Activated CD4-positive, alpha-beta T cell treated with anti-CD3 and anti-CD28 coated beads, Interleukin-2, Interleukin-6, amounts not matched to agents 100 ng/mL and 50 ng/mL, durations not matched to agents 16 hours and 8 hours (primary cell): ENCODE measurements at places on chromosomes 5 and 9.

GRCh38 chr9:116204252-116204882, 50.8 kb downstream of the PAPPA start:
- no peak for DNase-seq

DNA sequence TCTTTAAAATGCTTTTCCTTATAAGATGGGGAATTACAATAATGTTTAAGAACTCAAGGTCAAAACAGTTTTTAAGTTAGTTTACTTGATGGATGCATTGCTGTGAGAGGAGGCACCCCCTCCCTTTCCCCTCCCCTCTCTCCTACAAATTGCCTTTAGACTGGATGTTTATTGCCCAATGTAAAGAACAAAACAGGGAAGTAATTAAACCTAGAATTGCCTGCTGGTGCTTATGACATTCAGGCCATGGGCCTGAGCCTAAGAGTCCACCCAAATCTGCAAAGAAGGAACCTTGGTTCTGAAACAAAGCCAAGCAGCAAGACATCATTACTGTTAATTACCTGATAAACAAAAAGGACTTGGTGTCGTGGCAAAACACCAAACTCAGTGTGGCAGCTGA, 630.3 kb downstream of the ISL1 start:
- DNase-seq = no peak

DNA sequence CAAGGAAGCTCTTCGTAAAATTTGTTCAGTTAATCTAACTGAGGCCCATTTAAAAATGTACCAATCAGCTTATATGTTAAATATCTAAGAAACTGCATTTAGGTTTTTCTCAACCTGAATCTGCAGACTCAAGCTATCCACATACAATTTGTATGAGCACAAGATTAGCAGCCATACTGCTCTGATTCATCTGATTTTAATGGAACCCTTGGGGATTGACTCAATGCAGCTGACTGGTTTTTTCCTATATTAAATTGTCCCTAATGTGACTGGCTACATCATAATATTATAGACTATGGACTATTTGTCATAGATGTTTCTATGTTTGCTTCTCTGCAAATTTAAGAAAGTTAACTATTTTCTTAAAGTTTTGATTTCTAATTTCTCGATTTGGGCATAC, 451.0 kb upstream of the TUSC1 start:
- DNase-seq = no peak

- no peak for DNase-seq
These were observed 63.8 kb downstream of the FNBP1 start for GRCh38 chr9:129979071-129979745.

DNA sequence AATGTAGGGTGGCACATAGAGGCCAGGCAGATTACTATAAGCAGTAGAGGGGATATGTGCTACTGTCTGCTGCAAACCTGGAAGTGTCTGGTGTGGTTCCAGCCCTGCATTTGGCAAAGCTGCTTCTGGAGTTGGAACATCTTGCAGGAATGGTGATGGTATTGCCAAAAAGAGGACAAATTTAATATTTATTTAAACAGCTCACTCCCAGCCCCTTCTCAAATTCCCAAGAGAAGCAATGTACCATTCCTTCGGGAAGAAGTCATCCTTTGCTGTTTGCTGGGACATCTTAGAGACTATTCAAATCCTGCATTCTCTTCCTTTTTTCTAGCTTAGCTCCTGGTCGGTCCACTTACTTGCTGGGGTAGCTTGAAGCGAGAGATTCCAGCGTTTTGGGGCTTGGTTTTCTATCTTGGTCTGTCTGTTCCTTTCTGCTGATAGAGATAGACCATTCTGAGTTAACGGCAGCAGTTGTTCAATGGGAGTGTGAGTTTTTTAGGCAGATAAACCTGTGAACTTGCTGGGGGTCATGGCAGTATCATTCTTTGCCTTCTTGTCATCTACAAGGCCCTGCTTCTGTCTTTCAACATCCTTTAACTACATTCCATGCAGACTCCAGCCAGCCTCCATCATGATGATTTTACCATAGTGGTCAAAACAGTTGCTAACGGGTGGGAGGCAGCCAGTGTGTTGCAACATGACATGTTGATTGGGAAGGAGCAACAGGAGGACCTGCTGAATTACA, 69.9 kb downstream of the RCL1 start:
- no peak for DNase-seq
